Cortex of kidney (tissue), 1 donor: ENCODE measurements at places on chromosomes 11 and 22.

DNA sequence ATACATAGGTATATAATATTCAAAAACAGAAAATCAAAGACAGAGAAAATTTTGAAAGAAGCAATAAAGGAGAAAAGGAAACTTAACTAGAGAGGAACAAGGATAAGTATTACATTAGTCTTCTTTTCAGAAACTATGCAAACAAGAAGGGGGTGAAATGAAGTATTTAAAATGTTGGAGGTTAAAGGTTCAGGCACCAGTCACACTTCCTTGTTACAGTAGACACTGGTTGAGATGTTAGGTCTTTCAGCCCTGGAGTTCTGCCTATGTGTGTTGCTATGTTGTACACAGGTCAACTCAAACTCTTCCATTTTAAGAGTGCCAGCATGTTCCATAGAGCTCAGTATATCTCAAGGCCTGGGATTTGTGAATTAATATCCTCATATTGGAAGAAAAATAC is 6.0 kb upstream of the MS4A4A start:
- no peak for DNase-seq

DNA sequence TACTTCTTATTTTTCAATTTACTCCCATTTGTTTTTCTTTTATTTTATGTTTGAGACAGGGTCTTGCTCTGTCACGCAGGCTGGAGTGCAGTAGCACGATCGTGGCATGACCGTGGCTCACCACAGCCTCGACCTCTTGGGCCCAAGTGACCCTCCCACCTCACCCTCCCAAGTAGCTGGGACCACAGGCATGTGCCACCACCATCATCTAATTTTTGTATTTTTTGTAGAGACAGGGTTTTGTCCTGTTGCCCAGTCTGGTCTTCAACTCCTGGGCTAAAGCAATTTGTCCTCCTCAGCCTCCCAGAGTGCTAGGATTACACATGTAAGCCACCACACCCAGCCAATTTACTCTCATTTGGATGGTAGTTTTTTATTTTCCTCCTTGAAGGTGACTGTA is 679.3 kb upstream of the CCDC179 start:
- no peak for DNase-seq

DNA sequence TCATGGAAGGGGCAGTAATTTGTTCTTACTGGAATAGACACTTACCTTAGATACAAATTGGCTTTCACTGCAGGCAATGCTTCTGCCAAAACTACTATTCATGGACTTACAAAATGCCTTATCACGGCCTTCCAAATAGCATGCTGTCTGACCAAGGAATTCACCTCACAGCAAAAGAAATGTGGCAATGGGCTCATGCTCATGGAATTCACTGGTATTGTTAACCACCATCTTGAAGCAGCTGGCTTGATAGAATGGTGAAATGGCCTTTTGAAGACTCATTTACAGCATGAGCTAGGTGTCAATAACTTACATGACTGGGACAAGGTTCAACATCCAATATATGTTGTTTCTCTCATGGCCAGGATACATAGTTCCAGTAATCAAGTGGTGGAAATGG is 21.9 kb downstream of the OR5B21 start:
- no peak for DNase-seq

DNA sequence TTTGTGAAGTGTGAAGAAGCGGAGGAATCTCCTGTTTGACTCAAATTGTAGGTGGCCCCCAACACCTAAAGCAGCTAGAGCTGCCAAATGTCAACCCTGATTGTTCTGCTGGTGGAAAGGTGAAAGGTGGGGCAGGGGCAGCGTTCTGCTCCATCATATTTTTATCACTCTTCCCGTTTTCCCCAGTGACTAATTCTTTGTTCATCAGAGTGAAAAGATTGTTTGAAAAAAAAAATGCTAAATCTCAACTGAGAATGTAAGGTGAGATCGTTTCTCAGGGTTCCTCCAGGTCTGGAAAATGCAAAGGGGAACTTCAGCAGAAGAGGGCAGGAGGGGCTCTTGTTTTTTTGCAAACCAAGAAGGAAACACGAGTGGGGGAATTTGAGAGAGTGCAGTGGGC is 137.7 kb downstream of the MN1 start:
- DNase-seq: no peak

DNA sequence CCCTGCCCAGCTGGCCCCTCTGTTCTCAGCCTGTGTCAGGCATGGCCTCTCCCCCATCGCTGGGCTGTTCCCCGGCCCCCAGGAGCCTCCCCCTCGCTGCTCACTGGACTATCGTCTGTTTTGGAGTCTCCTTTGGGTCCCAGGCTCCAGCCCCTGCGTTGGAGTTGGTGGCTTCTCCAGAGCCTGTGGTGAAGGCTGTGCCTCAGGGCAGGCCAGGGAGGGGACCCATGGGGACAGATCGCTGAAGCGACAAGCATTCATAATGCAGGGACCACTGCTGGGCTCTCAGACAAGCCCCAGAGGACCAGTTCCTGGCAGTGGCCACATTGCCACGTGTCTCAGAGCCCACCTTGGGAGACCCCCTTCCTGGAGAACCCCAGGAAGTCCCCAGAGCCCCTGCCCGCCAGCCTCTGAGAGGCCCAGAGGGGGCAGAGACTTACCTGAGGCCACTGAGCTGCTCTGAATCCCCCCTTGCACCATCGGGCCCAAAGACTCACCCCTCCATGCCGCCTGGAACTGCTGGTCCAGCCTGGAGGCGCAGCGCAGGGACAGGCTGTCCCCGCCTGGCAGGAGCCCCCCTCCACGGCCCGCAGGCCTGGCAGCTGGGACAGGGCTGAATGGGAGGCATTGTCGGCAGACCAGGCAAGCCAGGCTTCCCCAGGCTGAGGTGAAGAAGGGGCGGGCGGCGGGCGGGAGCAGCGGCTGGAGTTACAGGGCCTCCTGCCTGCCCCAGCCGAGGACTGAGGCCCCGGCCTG is at the start of gene CHADL:
TSS of gene CHADL (minus strand) at position 555 of the 756 bp plus-strand sequence. CDS start at position 505, 50 bp downstream.
- no peak for DNase-seq

DNA sequence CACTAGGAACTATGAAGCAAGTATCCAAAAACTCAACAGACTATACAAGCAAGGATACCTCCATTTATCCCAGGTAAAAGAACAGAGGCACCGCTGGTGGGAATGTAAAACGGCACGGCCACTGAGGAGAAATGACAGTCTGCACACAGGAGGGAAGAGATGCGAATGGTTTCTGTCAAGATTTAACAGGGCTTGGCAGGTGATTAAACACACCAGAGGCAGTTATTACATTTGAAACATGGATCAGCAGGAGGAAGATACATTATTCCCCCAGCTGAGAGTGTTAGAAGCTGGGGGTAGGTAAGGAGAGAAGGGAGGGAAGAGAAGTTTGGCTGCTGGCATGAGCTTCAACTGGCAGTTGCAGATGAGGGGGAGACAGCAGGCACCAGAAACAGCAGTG is 30.2 kb downstream of the ATP6V1E1 start:
- no peak for DNase-seq

DNA sequence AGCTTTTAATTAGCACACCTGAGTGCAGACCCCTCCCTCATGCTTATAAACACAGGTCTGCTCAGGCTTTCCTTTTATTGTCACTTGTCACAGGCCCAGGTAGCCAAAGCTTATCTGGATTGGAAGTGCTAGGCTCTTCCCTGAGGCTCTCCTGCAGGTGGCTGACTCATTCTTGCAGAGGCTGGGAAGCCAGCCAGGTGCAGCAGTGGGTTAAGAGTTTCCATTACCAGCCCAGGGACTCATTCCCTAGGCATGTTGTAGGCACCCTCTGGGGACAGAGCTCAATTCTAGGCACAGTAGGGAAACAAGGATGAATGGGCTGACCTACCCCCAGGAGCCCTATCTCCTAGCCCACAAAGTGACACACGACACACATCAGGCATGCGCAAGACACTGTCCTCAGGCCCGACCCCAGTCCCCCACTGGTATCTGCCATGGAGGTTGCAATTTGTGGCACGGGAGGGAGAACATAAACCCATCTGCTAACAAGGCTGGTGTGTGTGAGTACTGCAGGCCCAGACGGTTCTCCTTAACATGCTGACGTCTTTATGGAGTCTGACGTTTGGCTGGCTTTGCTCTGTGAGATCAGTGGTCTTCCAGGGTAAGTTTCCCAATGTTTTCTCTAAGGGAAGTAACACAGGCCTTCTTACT is 94.2 kb downstream of the ABTB2 start:
- DNase-seq: no peak

GRCh38 chr11:69773626-69774353 is 1.4 kb downstream of the FGF4 start:
- DNase-seq: no peak

DNA sequence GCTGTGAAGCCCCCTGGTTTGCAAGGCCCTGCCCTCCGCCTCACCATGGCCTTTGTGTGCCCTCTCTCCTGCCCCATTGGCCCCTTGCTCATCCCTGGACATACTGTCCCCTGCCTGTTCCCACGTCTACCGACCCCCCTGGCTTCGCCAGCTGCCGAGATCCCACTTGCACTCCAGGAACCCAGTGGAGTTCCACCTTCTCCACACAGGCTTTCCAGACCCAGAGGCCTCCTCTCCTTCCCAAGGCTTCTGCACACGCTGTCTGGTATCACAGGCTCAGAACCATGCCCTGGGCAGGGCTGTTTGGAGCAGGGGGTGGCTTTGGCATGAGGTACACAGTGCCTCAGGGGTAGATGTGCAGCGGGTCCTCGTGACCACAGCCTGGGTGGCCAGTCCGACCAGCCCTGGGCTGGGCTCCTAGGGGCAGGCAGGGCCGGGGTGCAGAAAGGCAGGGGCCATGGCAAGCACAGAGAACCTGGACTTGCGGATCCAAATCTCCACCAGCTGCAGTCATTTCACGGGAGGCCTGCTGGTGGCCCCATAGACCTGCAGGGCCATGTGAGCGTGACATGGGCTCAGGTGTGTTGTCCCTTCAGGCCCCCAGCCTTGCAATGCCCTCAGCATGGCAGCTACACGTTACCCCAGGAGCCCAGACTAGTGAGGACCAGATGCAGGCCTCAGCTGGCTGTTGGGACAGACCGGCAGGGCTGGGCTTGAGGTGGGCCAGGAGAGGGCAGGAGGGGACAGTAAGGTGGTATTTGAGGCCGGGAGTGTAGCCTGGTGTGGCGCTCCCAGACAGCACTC is 9.5 kb downstream of the GRK2 start:
- no peak for DNase-seq

DNA sequence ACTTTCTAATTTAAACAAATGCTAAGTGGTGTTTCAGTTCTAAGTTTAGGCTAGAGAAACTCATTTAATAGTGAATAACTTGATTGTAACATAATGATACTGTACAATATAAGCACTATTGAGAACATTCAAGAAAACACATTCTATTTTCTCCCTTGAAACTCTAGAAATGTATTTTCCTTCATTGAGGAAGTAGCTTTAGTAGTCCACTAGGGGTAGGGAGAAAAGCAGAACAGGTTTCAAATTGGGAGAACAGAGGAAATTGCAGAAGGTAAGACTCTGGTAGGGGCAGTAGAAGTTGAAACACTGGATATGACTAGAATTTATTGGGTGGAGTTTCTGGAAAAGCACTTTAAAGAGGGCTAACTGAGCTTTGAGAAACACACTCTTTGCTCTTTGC is 31.6 kb upstream of the MPPED2 start:
- DNase-seq: no peak

GRCh38 chr11:83723999-83724398 is 437.8 kb upstream of the CCDC90B start:
- no peak for DNase-seq

- no peak for DNase-seq
Measured at GRCh38 chr22:20799449-20799848, 25.5 kb downstream of the SERPIND1 start.

DNA sequence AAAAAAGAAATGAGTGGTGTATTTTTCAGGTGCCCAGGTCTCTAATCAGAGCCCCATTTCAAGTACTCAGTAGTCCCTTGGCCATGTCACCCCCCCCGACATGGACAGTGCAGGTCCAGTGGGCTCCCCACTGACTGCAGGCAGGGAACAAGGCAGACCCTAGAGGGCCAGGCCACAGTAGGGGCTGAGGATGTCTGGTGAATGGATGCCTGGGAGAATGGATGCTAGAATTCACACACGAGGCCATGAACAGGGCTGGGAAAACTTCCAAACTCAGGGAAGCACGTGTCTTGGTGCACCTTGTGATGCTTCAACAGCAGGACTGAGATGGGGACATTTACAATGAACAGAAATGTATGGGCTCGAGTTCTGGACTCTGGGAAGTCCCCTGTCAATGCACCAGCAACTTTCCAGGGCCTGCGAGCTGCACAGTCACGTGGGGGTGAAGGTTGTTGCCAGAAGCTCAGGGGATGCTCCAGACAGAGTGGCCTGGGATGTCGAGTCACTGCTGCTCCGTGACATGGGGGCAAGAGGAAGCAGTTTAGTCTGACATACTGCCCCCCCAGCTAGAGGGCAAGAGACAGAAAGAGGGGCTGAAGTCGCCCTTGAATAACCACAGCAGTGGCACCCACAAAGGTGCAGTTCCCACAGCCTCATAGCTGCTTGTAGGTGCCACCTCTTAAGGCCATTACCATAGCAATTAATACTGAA is 3.1 kb downstream of the APOBEC3G start:
- DNase-seq: no peak

- no peak for DNase-seq
Measured at GRCh38 chr11:78074756-78075155, 4.9 kb downstream of the NDUFC2 start.

- DNase-seq: no peak
Measured at GRCh38 chr22:46049726-46050450, 72.9 kb upstream of the WNT7B start.

DNA sequence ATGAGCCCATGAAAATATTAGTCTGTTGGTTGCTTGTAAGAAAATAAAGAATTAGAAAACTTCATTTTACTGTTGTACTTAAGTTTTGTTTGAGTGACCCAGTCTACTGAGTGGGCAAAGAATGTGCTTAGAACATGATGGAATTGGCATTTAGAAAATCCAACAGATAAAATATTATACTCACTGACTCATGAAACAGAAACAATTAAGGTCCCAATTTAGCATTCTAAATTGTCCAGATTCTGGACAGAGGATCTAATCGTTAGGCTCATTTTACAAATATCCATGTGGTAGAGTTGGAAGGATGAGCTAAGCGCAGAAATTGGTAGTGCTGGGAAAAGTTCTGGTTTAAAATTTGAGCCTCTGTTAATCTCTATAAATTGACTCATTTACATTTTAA is 45.4 kb downstream of the METTL15 start:
- DNase-seq: no peak

GRCh38 chr11:87397011-87397865 is 359.5 kb downstream of the TMEM135 start:
- no peak for DNase-seq

DNA sequence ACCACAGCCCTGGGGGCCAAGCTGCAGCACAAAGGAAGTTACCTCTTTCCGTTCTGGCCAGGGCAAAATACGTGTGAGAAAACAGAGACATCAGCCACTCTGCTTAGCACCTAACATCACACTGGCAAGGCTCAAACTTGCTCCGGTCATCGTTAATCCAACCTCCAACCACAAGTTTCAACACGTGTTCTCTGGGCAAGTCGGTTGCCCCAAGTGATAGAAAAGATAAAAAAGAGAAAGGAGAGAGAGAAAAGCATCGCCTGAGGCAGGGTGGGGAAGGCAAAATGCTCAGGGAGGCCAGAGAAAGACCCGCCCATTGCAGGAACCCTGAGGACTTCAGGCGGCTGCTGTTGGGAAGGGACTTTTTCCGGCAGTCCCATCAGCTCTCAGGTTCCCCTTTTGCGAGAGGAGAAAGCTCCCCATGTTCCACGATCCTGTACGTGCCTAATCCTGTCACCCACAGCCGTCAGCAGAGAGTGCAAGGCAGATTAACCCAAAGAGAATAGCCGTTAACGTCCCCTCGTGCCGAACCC is 18.5 kb upstream of the B4GALNT4 start:
- no peak for DNase-seq

- DNase-seq: no peak
Measured at GRCh38 chr11:95154514-95154913, 64.9 kb downstream of the ENDOD1 start.
